Peyer's patch (tissue), 4 donors: ENCODE measurements at places on chromosomes 3 and 15. TPM values are rescaled to one million over a fixed set of nuclear protein-coding genes. Genes with fewer than 3 reads are reported as not detected.

The PRKAR2A gene
- total RNA-seq: 34.7 TPM

DNA sequence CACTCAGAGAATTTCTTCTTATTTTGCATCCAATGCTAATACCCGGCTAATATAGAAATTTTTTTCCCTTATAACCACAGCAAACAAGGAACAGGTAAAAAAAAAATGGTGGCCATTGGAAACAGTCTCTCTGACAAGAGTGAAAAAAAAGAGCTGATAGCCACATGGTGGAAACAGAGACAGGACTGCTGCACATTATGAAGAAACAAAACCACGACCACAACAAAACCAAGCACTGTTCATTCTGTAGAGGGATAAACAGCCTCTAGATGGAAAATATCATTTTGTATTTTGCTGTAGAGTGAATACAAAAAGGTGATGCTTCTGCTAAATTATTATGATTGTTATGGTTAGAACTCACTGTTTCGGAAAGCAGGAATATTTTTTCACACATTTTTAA lies 686.2 kb downstream of the NLGN1 start:
- H3K4me1 ChIP-seq: no peaks in the 10 kb centered on the region
- no peak overlapping the region for H3K27ac ChIP-seq
- H3K4me3 ChIP-seq: no peak overlapping the region
- no peaks in the 10 kb centered on the region for H3K27me3 ChIP-seq

The CCK gene
- total RNA-seq: not detected

GRCh38 chr3:196590279-196590678 lies 21.8 kb downstream of the FBXO45 start:
- H3K4me3 ChIP-seq: no peak overlapping the region
- H3K27ac ChIP-seq: no peak overlapping the region
- no peak for DNase-seq

GRCh38 chr15:70217226-70218160 lies 119.8 kb upstream of the TLE3 start:
- no peak for DNase-seq
- no peak overlapping the region for H3K4me3 ChIP-seq
- no peaks in the 10 kb centered on the region for H3K36me3 ChIP-seq
- no peak overlapping the region for H3K27ac ChIP-seq
- no peaks in the 10 kb centered on the region for H3K27me3 ChIP-seq
- no peaks in the 10 kb centered on the region for H3K4me1 ChIP-seq

GRCh38 chr15:31871166-31871886 lies 159.0 kb upstream of the CHRNA7 start:
- H3K4me3 ChIP-seq: peak overlapping the region; percentile 59
- no peaks in the 10 kb centered on the region for H3K36me3 ChIP-seq

DNA sequence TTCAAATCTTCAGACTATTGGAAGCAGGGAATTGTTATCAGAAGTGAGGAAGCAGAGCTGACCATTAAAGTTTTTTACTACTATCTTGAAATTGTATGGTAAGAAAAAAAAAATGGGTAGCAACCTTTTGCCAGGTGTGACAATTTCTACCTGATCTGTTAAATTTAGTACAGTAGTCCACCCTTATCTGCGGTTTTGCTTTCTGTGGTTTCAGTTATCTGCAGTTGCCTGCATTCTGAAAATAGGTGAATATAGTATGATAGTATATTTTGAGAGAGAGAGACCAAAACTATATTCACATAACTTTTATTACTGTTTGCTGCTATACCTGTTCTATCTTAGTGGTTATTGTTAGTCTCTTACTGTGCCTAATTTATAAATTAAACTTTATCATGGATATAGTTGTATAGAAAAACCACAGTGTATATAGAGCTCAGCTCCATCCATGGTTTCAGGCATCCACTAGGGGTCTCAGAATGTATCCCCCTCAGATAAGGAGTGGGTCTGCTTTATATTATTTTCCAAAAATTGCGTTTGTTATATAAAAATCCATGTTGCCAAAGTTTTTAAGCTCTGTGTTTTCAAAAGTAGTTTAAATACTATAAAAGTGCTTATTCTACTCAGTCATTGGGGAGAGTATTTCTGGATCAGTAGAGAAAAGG lies 69.9 kb downstream of the PTPRG start:
- no peaks in the 10 kb centered on the region for H3K4me1 ChIP-seq
- H3K27ac ChIP-seq: no peak overlapping the region
- no peak overlapping the region for H3K4me3 ChIP-seq
- no peaks in the 10 kb centered on the region for H3K36me3 ChIP-seq

- H3K27me3 ChIP-seq: no peaks in the 10 kb centered on the region
- no peak overlapping the region for H3K4me3 ChIP-seq
- no peak for DNase-seq
- no peaks in the 10 kb centered on the region for H3K4me1 ChIP-seq
- no peak overlapping the region for H3K27ac ChIP-seq
- peaks cover 43% of the 10 kb centered on the region for H3K36me3 ChIP-seq
Observed at GRCh38 chr3:44955917-44956316, 20.1 kb downstream of the ZDHHC3 start.

The HES1 gene
- 32.2 TPM for total RNA-seq

- no peaks in the 10 kb centered on the region for H3K4me1 ChIP-seq
- no peak for DNase-seq
- H3K27me3 ChIP-seq: no peaks in the 10 kb centered on the region
- no peak overlapping the region for H3K27ac ChIP-seq
- H3K36me3 ChIP-seq: no peaks in the 10 kb centered on the region
- no peak overlapping the region for H3K4me3 ChIP-seq
Observed at GRCh38 chr3:63022114-63022513, 146.9 kb upstream of the CADPS start.

DNA sequence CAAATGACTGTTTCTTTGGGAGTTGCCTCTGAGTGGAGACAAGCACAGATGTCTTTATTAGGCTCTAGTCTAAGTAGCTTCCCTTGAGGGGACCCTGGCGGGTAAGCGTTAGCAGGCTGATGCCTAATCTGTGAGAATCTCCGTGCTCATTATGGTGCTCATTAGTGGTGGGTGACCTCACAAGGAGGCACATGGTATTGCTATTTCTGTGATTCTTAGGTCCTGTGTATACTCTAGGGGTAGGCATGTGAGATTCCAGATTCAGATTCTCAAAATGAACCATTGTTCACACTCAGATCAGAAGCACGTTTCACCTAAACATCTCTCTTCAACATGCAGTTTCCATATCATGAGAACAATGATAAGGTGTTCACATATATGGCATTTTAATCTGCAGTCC lies 809.7 kb downstream of the NR2F2 start:
- H3K36me3 ChIP-seq: no peaks in the 10 kb centered on the region
- DNase-seq: no peak
- no peak overlapping the region for H3K27ac ChIP-seq
- no peaks in the 10 kb centered on the region for H3K27me3 ChIP-seq
- no peak overlapping the region for H3K4me3 ChIP-seq
- no peaks in the 10 kb centered on the region for H3K4me1 ChIP-seq

The IMPG2 gene
- 0.35 TPM for total RNA-seq

The SNX22 gene
- 13.2 TPM for total RNA-seq

DNA sequence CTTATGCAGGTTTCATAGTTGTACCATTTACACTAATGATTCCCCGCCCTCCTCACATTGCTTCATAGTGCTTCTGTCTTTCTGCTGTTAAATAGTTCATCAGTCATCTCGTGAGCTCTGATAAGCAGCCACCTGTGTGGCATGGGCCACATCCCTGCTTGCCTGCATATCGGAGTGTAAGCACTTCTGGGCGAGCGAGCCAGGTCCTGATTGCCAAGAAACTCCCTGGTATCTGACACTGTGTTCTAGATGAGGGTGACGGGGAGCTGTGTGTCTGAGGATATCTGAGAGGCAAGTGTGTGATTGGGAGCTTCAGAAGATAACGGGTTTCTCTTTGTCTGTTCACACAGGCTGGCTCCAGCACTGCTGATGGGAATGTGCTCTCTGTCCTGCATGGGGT lies 130.6 kb downstream of the LRIG1 start:
- H3K27ac ChIP-seq: no peak overlapping the region
- DNase-seq: no peak
- H3K36me3 ChIP-seq: no peaks in the 10 kb centered on the region
- no peaks in the 10 kb centered on the region for H3K4me1 ChIP-seq

- no peak overlapping the region for H3K27ac ChIP-seq
- H3K4me3 ChIP-seq: no peak overlapping the region
- H3K36me3 ChIP-seq: no peaks in the 10 kb centered on the region
- DNase-seq: no peak
- H3K27me3 ChIP-seq: no peaks in the 10 kb centered on the region
Observed at GRCh38 chr15:69104050-69104750, 56.2 kb upstream of the GLCE start.

DNA sequence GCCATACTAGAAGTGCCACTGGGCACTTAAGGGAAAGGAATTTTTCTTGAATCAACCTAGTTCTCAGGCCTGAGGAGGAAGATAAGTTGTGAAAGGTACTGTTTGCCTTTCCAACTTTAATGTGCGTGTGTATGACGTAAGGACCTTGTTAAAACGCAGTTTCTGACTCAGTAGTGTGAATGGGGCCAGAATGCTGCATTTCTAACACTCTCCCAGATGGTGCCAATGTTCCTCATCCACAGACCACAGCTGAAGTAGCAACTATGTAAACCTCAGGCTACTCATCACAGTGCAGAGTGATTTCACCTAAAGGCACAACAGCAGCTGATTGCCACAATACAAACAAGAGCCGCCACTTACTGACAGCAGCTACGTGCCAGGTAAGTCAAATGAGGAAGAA lies 103.6 kb downstream of the OTOL1 start:
- no peaks in the 10 kb centered on the region for H3K4me1 ChIP-seq
- H3K36me3 ChIP-seq: no peaks in the 10 kb centered on the region
- no peak overlapping the region for H3K27ac ChIP-seq
- no peaks in the 10 kb centered on the region for H3K27me3 ChIP-seq
- no peak for DNase-seq
- H3K4me3 ChIP-seq: no peak overlapping the region

The GHSR gene
- total RNA-seq: not detected

The MNS1 gene
- total RNA-seq: 3.2 TPM

The LRRIQ4 gene
- not detected for total RNA-seq

GRCh38 chr3:52710512-52710911 lies 4.6 kb downstream of the SPCS1 start:
- peaks cover 6% of the 10 kb centered on the region for H3K4me1 ChIP-seq
- H3K27me3 ChIP-seq: no peaks in the 10 kb centered on the region
- H3K27ac ChIP-seq: no peak overlapping the region
- DNase-seq: no peak
- no peak overlapping the region for H3K4me3 ChIP-seq

DNA sequence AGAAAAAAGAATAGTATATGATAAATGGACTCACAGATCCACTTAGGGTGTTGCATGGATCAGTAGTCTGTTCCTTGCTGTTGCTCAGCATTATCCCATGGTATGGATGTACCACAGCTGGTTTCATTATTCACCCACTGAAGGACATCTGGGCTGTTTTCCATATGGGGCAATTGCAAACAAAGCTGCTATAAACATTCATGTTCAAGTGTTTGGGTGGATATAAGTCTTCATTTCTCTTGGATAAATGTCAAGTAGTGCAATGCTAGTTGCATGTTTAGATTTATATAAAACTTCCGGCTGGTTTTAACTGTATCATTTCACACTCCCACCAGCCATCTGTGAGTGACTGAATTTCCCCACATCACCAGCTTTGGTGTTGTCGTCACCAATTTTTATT lies 137.7 kb downstream of the ASB7 start:
- no peaks in the 10 kb centered on the region for H3K4me1 ChIP-seq
- H3K4me3 ChIP-seq: no peak overlapping the region

The STAC gene
- total RNA-seq: not detected

DNA sequence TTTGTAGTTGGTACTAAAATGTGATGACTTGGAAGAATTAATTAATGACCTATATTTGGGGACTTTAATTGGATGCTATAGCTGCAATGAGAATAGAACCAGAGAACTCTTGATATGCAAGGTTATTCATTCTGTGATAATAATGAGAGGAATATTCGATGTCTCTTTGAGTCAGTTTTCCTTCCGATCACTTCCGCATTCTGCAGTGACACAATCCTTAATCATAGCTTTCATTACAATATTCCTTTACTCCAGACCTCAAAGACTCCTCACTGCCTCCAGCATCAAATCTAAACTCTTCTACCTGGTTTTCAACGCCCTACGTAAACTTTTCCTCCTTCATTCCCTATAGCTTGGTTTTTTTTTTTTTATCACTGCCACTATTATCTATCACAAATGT lies 21.6 kb downstream of the B3GNT5 start:
- no peak overlapping the region for H3K27ac ChIP-seq
- H3K27me3 ChIP-seq: no peaks in the 10 kb centered on the region
- DNase-seq: no peak
- no peaks in the 10 kb centered on the region for H3K36me3 ChIP-seq

The CNTN3 gene
- total RNA-seq: 5.8 TPM

GRCh38 chr15:41774882-41775417 lies 666 bp downstream of the MAPKBP1 start:
- no peaks in the 10 kb centered on the region for H3K36me3 ChIP-seq
- DNase-seq: no peak
- peak overlapping the region; percentile 86 for H3K27ac ChIP-seq
- H3K4me1 ChIP-seq: peaks cover 4% of the 10 kb centered on the region
- peak overlapping the region; percentile 75 for H3K4me3 ChIP-seq
- H3K27me3 ChIP-seq: no peaks in the 10 kb centered on the region

The CLEC3B gene
- 40.9 TPM for total RNA-seq

The CHP1 gene
- 394 TPM for total RNA-seq

- no peak overlapping the region for H3K27ac ChIP-seq
- no peak for DNase-seq
- no peak overlapping the region for H3K4me3 ChIP-seq
- H3K36me3 ChIP-seq: no peaks in the 10 kb centered on the region
- no peaks in the 10 kb centered on the region for H3K27me3 ChIP-seq
- no peaks in the 10 kb centered on the region for H3K4me1 ChIP-seq
Observed at GRCh38 chr3:186013312-186013711, 75.5 kb upstream of the TRA2B start.

The SNTN gene
- not detected for total RNA-seq

The ACTR8 gene
- total RNA-seq: 24.0 TPM

DNA sequence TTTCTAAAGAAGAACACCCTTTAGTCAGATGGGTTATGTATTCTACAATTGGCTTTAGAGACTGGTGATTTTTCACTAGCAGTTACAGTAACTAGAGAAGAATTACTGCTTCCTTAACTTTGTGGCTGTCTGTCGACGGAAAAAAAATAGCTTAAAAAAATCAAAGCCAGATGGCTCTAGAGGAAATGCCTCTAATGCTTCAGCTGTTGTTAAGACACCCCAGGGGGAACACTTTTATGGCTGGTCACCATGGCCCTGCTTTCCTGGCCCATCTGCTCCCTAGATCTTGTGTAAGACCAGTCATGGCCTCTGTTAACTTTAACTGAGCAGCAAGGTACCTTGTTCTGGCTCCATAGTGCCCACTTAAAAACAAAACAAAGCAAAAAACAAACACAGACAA lies 198.6 kb upstream of the PLSCR5 start:
- H3K27ac ChIP-seq: no peak overlapping the region
- H3K27me3 ChIP-seq: no peaks in the 10 kb centered on the region

- H3K27ac ChIP-seq: peak overlapping the region; percentile 1
- no peak overlapping the region for H3K4me3 ChIP-seq
- no peaks in the 10 kb centered on the region for H3K36me3 ChIP-seq
- DNase-seq: no peak
Observed at GRCh38 chr3:171334465-171334811, 125.8 kb downstream of the TNIK start.

DNA sequence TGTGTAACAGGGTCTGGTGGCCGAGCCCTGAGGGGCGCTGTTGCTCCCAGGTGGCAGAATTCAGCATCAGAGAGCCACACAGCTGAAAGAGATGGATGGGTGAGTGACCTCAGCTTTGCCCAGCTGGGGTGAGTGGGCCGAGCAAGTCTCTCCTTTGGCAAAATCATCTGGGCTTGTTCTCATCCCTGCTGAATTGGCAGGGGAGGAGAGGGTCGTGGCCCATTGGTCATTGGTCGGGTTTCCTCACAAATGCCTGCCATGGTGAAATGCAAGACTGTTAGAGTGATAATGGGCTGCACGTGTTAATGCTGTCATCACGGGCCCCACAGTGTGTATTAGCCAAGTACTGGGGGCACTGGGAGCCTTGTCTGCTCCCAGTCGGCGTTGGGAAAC lies 15.9 kb downstream of the ABHD2 start:
- no peaks in the 10 kb centered on the region for H3K4me1 ChIP-seq
- peak overlapping the region; percentile 36 for H3K27ac ChIP-seq
- no peaks in the 10 kb centered on the region for H3K27me3 ChIP-seq
- DNase-seq: no peak
